ENCODE measurements at places on chromosomes 2 and 18.
A peak's percentile ranks its signal among the peaks of the same experiment; 100 is the strongest.

- no peak for DNase-seq
These were observed 108.7 kb downstream of the NCKAP5 start for GRCh38 chr2:133459590-133459989.

DNA sequence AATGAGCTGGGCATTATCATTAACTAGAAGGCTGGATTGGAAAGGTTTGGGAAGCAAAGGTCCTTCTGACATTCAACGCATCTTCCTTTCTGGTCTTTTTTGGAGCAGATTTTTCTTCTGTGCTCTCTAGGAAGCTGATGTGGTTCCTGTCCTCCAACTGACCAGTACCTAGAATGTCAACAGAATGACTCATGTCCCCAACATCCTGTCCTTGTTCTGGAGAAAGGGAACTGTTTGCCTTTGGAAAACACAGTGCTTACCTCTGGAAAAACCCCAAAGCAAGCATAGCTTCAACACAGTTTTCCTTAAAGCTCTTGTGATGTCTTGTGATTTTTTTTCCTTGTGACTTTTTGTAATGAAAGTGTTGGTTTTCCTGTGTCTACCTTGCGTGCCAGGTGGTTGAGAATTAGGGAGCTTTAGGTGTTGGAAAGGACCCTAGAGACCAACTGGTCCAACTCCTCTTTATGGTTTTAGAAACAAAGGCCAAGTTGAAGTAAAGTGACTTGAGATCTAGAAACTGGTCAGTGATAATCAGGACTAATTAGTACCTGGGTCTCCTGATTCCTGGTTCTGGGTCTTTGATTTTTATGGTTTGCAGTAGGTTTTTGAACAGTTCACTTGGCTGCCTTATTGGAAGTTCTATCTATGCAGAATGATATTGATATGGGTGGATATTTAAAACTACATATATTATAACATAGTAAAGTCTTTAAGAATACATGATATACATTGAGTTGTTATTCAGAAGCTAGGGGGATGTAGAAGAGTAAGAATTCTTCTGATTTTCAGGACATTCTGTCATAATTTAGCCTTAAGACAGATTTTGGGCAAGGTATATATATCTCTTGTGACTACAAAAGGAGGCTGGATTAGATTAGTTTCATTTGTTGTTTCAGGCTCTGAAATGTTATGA lies 70.5 kb downstream of the FMNL2 start:
- no peak for DNase-seq

GRCh38 chr2:226678422-226678821 lies 121.2 kb downstream of the IRS1 start:
- no peak for DNase-seq

DNA sequence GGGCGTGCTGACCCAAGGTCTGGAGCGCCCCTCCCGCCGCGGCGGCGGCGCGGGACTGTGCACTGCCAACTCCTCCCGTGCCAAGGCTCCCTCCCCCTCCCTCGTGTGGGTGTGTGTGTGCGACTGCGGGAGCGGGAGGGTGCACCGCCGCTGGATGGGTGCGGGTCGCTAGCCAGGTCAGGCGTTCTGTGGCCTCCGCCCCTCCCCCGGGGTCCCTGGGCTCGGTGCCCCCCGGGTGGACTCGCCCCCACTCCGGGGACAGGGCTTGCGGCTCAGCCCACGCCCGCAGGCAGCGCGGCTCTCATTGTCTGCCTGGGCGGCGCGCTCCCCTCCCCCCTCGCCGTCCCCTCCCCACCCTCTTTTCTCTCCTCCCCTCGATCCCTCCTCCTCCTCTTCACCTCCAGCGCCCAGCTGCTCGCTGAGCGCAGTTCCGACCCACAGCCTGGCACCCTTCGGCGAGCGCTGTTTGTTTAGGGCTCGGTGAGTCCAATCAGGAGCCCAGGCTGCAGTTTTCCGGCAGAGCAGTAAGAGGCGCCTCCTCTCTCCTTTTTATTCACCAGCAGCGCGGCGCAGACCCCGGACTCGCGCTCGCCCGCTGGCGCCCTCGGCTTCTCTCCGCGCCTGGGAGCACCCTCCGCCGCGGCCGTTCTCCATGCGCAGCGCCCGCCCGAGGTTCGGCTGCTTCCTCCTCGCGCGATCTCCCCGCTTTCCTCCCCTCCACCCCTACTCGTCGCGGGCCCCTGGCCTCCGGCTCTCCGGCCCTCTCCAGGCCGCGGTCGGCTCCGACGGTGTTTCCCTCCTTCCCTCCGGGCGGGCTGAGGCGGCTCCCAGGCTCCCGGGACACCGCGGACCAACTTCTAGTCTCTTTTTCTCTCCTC lies at the start of gene GATA6:
TSS of gene GATA6 (plus strand) at position 579 of the 878 bp plus-strand sequence. CDS start 1,556 bp downstream, outside the sequence.
- peak; percentile 61 for DNase-seq

DNA sequence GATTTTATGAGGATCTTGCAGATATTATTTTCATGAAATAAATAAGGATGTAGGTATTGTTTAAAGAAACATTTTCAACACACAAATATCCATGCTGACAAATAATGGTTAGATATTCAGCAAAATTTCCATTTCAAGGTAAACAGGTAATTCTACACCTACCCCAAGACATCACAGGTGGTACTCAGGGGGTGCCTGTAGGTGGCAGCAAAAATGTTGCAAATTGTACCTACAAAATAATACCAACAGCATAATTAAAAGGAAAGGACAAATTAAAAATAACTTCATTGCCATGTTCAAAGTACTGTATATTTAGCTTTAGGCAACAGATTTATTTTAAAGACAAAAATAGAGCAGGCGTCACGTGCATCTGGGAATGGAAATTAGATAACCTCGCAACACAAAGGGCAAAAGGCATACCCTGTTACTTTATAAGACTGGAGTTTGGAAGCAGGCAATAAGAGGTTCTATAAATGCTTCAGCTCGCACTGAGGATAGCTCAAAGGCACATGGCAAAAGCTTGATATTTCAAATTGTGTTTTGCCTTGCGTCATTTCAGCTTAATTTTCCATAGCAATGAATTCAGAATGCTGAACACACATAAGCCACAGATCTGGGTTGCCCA lies 630.5 kb downstream of the TDRD15 start:
- DNase-seq = no peak

DNA sequence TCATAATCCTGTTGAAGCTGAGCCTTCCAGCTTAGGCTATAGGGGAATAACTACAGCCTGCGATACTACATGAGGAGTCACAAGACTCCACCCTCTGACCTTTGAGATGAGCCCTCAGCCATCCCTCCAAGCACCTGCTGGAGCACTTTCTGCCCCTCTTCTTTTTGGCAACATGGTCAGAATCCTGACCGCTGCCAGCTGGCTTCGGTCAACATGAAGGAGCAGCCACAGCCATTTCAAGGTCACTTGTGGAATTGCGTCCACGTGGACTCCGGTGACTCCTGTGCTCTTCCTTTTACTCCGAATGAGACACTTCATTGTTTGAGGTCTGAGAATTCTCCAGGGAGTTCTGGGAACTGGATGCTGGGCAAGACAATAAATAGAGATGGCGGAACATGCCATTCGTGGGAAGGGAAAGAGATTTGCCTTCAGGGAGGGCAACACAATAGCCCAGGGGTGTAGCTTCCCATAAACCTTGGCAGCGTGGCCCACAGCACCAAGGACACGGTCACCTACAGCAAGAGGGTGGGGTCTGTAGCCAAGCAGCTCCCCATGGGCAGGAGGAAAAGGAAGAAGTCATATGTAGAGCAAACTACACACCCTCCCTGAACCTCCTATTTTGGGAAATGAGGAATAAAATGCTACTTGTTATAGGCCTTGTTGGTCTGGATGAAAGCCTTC lies 73.3 kb upstream of the PPP1CB start:
- no peak for DNase-seq

DNA sequence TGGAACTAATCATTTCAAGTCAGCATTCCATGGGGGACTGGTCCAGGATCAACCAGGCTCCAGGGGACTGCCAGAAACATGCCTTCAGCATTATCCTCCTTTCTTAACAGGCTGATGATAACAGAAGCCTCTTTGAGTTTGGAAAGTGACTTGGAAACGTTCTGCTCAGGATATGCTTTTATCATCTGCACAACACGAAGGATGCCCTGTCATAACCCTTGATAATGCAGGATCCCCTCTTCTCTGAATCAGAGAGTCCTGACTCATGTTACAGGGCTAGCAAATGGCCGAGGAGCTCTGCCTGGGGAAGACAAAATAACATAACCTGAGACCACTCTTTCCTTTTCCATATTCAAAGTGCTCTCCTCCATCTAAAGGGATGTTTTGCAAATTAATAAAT lies 6.7 kb downstream of the SCYGR3 start:
- no peak for DNase-seq

DNA sequence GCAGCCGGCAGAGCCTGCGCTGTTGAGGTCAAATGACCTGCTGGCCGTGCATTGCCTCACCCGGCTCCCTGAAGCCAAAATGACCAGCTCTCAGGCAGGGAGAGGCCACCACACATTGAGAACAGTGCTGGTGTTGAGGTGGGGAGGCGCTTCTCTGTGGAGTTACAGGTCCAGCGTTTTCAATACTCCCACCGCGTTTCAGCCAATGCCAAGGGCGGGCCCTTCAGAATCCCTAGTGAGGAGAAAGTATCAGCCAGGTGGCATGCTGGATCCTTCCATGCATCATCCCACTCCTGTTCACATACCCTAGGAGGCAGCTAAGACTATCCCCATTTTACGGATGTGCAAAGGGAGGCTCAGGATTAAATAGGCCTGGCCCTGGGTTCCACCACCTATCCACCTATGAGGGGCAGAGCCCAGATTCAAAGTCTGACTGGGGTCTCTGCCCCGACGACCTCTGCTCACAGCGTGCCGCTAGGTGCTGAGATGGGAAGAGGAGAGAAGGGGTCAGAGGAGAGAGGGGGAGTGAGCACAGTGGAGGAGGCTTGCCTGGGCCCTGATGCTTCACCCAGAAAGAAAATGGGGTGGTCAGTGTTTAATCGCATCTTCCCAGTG lies 137.6 kb upstream of the ID2 start:
- no peak for DNase-seq

GRCh38 chr2:186883666-186884065 lies 34.7 kb upstream of the ZSWIM2 start:
- no peak for DNase-seq

- peak; percentile 95 for DNase-seq
These were observed 13.0 kb downstream of the XDH start for GRCh38 chr2:31401580-31401979.

DNA sequence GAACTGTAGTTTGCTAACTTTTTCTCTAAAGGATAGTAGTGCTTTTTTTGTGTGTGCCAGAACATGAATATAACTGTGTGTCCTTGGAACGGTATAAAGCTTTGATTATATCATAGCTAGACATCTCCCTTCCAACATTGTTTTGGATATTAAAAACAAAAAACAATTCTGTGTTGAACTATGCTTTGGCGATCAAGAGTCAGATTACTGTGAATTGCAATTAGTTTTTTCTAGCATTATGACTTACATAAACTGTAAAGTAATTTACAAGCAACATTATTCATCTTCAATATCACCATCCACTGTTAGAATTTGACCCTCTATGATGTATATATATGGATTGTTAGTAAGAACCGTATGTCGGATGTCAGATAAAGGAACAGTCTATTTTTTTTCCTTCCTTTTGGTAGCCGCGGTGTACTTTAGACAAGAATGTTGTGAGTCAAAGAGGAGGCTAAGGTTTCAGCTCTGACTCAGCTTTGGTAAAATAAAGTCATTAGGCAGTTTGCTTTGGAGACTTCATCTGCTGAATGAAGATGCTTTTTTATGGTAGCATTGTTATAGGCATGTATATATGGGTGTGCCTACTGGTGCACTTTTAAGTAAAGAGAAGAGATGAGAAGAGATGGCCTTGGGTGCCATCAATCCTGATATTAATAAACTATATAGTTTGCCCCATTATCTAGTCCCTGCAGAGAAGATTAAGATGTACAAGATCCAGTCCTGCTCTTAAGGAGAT lies 76.4 kb downstream of the LTBP1 start:
- DNase-seq = peak; percentile 32

GRCh38 chr2:126770466-126770865 lies 114.5 kb downstream of the GYPC start:
- no peak for DNase-seq

- no peak for DNase-seq
These were observed 136.8 kb downstream of the TPO start for GRCh38 chr2:1550076-1550475.

DNA sequence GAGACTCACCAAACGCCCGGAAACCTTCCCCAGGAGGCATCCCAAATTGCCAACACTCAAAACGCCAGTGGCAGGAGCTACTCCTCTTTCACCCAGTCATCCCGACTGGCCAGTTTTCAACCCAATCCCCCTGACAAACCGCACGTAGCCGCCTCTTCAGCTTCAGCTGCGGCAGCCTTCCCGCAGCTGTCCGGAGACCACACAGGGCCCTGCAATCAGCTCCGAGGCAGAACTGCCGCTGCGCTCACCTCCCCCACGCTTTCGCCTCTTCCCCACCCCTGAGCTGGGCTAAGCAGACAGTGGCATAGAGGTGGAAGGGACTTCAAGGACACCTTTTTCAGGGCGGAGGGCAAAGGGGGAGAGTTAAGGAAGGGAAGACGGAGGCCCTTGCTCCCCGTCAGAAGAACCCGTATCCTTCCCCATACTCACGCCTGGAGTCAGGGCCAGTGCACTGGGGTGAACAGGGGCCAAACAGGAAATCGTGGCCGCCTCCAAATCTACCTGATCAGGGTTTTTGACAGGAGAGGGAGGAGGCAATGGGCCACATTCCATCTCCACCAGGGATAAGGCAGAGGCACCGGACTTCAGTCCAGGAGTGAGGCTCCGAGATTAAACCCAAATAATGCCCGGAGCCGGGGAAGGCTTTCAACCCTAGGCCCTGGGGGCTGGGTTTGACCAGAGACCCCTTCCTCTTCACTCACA lies 16.9 kb downstream of the CYP26B1 start:
- no peak for DNase-seq

GRCh38 chr2:19009510-19009909 lies 348.9 kb downstream of the OSR1 start:
- DNase-seq = no peak

- no peak for DNase-seq
These were observed 54.8 kb downstream of the TMEM200C start for GRCh38 chr18:5840547-5840946.

DNA sequence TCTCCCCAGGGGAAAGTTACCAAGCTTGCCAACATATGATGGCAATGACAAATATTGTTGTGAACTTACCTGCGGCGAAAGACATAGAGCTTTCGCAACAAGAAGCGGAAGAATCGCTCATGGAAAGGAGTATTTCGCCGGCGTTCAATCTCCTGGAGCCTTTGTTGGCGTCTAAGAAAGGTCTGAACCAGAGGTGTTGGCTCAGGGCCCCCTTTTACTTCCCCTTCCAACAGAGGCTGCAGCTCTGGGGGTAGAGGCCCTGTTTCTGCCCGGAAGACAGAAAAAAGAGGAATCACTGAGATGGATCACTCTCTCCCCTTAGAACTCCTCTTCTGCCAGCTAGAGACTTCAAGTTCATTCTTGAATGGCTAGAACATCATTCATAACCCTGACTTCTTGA lies 10.8 kb downstream of the GGCX start:
- no peak for DNase-seq
